Activated naive CD4-positive, alpha-beta T cell (primary cell): ENCODE measurements at places on chromosomes 3 and 15.

DNA sequence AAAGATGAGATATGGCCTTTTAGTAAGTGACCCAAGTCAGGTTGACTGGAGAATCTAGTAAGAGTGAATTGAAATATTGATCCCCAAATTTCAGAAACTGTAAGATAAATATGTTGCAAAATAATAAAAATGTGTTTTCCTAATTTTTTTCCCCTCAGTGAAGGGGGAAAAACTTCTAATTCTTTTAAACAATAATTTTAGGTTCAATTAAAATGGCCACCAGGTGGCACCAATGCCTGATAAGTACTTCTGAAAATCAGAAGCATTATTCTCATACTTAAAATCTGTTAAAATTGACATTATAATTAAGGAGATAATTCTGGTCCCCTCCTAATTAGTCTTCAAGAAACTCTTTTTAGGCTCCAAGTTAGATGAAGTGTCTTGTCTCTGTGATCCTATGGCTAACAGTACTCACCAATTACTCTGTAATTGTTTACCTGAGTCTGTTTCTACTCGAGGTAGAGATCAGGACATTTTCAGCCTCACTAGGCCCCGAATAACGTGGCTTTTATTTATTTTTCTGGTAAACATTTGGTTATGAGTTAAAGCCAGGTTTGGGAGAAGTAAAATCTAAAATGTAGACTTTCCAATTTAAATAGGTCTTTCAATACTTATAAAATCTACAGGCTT, 52.6 kb downstream of the NMD3 start:
- no peak for DNase-seq

DNA sequence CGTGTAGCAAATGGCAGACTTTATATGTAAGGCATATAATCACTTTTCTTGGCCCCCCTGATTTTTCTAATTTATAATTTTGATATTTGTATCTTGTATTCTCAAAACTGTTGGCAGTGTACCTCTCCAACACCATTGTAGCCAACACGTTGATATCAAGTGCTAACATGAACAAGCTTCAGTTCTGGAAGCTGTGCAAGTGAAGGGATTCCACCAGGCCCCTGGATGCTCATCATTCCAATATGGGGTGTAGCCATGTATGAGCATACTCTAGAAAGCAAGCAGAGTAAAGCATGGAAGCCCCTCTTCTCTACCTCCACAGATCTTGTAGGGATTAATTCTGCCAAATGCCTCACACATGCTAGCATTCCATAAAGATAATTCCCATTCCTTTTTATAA, 211.3 kb downstream of the MYRIP start:
- DNase-seq, result no peak

- DNase-seq, result no peak
These were observed 12.2 kb downstream of the CHST13 start for GRCh38 chr3:126536126-126536525.

DNA sequence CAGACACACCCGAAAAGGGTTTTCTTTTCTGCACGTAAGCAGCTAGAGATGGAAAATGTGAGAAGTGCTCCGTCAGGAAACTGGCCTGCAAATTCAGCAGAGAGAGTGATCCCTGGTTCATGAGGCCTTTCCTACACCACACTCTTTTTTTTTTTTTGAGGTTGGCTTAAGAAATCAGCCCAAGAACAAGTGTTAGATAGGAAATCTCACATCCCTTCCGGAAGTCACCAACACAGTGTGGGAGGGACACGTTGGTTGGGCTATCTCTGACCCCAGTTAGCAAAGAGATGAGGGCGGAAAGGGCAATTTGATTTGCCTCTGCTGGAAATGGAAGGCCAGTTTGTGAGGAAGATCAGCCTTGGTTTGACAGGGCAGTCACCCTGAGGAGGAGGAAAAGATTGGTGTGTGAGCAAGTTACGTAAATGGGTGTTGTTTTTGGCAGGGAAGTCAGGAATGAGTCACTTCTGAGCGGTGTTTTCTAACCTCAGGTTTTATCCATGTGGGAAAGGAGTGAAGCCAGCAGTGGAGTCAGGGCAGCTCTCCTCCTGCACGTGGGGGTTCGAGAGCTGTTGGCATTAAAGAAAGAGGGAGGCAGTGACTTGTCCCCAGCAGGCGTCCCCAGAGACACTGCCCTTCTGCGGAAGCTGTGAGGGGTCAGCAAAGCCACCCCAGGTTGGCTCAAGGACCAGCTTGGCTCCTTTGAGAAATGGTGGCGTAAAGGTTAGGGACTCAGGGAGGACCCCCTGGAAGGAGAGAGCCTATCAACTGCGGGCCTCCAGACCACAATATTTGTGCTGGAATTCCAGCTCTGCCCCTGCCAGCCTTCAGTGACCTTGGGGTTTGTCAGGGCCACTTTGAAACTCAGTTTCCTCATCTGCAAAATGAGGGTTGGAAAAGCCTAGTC, 237.6 kb upstream of the BHLHE40 start:
- DNase-seq, result no peak

DNA sequence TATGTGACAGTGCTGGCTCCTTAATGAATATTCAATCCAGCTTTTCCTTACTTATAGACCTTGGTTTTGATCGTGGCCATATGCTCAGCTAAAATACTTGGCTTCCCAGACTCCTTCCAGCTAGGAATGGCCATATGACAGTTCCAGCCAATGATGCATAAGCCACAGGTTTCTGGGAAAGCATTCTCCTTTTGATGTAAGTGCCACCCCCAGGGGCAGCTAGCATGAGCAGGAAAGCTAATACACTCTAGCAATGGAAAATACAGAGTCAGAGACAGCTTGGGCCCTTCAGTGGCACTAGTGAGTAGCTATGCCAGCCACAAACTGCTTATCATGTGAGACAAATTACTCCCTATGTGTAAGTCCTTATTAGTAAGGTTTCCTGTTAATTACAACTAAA, 26.7 kb downstream of the TBC1D2B start:
- DNase-seq, result no peak

- DNase-seq, result no peak
These were observed 23.2 kb downstream of the ALDH1L1 start for GRCh38 chr3:126157083-126157768.

- DNase-seq, result no peak
These were observed 35.8 kb downstream of the GLDN start for GRCh38 chr15:51377038-51377786.

GRCh38 chr3:31449318-31449717, 83.4 kb upstream of the STT3B start:
- DNase-seq, result no peak

- no peak for DNase-seq
These were observed 26.7 kb downstream of the ABHD2 start for GRCh38 chr15:89114990-89115389.

DNA sequence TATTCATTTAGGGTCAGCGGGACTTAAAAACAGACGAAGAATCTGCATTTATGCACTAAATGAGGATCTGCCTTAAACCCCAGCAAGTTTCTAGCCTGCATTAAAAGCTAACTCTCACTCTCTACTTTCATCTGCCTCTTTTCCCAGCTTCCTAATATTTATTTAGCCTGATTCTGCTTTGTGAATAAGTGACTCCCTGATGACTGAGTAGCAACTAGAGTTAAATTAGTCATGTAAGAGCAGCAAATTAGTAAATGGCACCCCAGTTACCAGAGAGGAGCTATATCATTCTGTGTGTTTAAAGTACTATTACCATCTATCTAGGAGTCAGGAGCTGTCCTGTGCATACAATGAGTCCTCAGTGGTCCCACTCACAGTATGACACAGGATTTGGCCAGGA, 391.0 kb upstream of the RORA start:
- DNase-seq, result no peak

DNA sequence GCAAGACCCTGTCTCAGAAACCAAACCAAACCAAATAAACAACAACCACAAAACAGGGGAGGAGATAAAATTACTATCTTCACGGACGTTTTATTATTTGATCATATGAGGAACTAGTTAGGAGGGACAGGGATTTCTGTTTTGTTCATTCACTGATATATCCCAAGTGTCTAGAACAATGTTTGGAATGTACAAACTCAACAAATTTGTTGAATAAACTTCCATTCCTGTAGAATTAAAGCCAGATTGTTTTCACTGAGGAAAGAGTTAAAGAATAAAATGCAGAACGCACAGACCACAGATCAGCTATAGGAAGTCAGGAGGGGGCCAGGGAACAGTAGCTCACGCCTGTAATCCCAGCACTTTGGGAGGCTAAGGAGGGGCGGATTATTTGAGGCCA, 6.5 kb upstream of the STRC start:
- DNase-seq, result no peak

DNA sequence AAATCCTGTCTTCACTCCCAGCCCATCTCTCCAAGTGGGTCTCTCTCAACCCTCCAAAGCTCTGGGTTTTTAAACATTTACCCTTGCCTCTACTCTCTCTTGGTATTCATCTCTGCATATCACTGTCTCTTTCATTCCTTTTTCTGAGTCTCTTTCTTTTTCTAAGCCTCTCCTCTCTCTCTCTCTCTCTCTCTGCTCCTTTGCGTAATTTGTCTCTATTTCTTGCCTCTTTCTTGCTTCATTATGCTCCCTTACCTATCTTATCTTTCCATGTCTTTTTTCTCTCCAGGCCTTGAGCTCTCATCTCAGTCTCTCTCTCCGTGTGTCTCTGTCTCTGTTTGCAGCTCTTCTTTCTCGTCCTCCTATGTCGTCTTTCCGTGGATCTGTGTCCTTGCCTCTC, 678 bp upstream of the SCAMP5 start:
- no peak for DNase-seq

- DNase-seq, result no peak
These were observed 40.6 kb downstream of the ASB7 start for GRCh38 chr15:100642950-100643338.

- DNase-seq, result no peak
These were observed 7.2 kb downstream of the UROC1 start for GRCh38 chr3:126510308-126510910.

- DNase-seq, result no peak
These were observed 15.1 kb upstream of the RFTN1 start for GRCh38 chr3:16528581-16528993.

DNA sequence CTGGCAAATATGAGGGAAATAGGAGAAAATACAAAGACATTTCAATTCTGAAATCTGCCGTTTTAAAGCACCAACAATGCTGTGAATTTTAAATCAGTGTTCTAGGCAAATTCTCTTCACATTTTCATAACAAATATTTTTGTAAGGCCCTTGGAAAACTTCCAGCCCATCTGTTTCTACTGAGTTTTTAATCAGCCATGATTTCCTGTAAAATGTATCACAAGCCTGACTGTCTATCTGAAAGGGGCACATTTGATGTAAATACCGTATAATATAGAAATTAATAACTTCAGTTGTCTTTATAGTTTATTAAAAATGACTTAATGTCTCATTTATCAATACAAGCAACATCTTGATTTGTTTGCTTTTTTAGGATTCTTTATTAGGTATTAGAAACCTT, 454.7 kb downstream of the PYDC2 start:
- DNase-seq, result no peak

DNA sequence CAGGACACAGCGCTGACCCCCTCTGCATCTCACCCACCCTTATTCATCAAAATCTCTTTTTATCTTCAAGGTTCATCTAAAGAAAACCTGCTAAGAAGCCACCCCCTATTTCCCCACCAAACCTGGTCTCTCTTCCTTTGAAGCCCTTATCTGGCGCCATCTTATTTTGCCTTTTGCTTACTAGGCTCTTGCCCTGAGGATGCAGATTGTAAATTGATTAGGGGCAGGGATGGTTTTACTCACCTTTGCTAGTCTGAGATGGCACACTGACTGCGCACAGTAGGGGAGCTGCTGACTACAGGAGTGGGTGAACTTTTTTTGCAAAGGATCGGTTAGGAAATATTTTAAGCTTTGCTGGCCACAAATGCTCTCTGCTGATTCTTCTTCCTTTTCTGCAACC, 78.9 kb upstream of the BHLHE40 start:
- DNase-seq, result no peak

GRCh38 chr3:43794776-43795175, 104.0 kb downstream of the ABHD5 start:
- DNase-seq, result no peak

- DNase-seq, result no peak
These were observed 41.1 kb upstream of the SKOR1 start for GRCh38 chr15:67784090-67784781.

- no peak for DNase-seq
These were observed 27.8 kb downstream of the PPCDC start for GRCh38 chr15:75051191-75051608.

- DNase-seq, result peak; percentile 47
These were observed 26.2 kb downstream of the MAP4 start for GRCh38 chr3:47989981-47990440.

DNA sequence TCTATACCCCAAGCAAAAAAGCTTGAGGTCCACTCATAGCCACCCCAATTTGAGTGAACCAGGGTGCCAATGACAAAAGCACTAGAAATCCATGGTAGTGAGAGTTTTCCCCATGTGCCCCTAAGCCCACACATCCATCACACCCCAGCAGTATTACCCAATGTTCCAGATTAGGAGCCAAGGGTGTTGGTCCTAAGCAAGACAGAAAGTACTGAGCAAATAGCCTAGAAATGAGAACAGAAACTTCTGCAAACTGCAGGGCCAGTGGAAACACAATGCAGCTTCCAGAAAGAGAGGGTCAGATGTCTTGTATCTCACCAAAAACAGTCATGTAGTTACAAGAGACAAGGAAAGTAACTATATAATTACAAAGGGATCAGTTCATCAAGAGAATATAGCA, 10.9 kb upstream of the OXTR start:
- no peak for DNase-seq

DNA sequence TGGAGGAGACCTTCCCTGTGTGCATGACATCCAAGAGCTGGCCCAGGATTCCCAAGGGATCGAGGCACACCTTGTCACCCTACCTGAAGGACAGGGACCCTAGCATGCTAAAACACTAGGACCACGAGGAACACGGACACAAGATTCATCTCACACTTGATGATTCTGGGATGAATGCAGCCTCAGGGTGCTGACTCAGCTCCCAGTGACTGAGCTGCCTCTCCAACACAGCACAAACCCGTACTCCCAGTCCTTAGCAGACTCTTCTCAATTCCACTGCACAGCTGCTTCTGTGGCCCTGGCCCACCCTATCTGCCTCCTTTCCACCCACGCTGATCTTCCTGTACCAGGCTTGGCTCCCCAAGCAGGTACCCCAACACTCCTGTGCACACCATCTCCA, 9.1 kb upstream of the OXTR start:
- no peak for DNase-seq

DNA sequence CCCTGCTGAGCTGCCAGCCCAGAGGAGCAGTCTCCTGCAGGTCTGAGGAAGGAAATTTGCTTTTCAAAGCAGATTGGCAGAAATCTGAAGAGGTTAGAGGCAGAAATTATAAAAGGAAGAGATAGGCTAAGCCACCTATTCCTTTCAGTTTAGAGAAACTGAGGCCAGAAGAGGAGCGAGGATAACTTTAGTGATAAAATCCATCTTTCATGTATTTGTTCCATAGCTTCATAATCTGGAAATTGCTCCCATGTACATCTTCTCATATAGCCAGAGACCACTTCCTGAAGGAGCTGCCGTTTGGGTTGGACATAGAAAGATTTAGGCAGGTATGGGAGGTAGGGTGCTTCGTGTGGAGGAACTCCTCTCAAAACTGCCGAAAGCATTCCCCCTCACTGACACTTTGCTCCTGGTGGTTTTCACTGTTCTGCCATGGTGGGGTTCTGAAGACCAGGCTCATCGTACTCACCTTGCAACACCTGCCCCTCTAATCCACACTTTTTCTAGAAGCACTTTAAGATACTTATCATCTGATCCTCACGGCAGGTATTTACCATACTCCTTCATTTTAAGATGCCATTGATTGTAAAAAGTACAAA, 670 bp upstream of the ACAP2 start:
- no peak for DNase-seq

- DNase-seq, result no peak
These were observed 62.6 kb downstream of the NME9 start for GRCh38 chr3:138267083-138267482.

- no peak for DNase-seq
These were observed 65.5 kb downstream of the ARHGAP31 start for GRCh38 chr3:119359476-119360326.
